BE2C (cell line): ENCODE measurements at places on chromosomes 5 and 9.

DNA sequence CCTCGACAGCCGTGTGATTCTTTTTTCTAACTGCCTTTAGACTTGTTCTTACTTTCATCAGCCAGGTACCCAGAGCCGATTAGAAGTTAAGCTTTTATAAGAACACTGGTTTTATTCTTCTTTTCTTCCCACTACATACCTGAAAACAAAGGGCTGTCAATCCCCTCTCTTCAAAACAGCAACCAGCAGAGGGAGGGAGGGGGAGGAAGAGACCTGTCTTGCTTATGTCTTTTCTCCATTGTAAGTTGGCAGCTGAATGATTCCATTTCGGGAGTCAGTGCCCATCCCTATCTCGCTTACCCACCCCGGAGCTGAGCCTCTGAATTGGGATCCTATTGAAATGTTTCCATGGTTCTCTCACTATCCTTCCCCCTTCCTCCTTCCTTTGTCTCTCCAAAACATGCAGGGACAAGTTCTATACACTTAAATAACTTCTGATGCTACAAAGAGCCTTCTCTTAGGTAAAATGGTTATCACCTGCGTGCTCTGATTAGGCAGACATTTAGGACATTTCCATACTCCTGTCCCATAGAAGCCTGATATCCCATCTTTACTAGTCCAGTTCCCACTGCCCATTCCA lies 83.9 kb upstream of the WWC1 start:
- DNase-seq = no peak

GRCh38 chr5:135329913-135330797 lies 68.9 kb downstream of the MACROH2A1 start:
- no peak for DNase-seq

- DNase-seq = no peak
Measured at GRCh38 chr9:72013292-72013760, 47.1 kb downstream of the C9orf57 start.

DNA sequence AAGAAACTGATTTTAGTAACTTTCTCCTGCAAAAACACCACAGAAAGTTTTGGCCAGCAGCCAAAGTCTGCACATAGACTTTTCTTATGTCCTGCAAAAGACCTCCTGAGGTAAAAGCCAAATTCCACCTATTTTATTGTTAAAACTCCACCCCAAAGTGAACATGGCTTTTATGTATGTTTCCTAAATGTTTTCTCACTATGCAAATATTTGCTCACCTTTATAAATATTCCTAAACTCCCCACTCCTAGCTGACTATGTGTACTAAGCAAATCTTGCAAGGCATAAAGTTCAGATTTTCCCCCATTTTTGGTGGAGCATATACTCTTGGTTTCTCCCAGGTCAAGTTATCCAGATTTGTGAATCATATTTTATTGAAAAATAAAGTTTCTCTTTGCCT lies 446.2 kb downstream of the DNAH5 start:
- no peak for DNase-seq

- peak; percentile 96 for DNase-seq
Measured at GRCh38 chr5:157915638-157916037, 56.7 kb upstream of the CLINT1 start.

DNA sequence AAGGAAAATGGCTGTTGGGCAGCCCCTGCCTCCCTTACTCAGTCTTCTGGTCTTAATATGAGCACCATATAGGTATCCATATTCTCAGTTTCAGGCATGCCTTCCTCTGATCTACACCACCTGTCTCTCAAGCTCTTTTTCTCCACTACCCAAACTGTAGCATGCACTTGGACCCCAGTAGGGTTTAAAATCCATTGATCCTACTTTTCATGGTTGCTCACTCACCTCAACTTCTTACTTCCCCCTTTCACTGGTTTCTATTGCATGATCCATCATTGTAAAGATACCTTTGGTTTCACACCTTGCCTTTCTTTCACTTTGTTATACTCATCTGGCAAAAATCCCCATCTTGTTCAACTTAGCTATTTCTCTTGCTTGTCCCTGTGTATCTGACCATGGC lies 159.4 kb downstream of the KDM4C start:
- DNase-seq = no peak
